Gastrocnemius medialis (tissue), 4 donors: ENCODE measurements at places on chromosomes 7 and 10.

- DNase-seq: no peak
These were observed 62.5 kb upstream of the LEP start for GRCh38 chr7:128178611-128179010.

DNA sequence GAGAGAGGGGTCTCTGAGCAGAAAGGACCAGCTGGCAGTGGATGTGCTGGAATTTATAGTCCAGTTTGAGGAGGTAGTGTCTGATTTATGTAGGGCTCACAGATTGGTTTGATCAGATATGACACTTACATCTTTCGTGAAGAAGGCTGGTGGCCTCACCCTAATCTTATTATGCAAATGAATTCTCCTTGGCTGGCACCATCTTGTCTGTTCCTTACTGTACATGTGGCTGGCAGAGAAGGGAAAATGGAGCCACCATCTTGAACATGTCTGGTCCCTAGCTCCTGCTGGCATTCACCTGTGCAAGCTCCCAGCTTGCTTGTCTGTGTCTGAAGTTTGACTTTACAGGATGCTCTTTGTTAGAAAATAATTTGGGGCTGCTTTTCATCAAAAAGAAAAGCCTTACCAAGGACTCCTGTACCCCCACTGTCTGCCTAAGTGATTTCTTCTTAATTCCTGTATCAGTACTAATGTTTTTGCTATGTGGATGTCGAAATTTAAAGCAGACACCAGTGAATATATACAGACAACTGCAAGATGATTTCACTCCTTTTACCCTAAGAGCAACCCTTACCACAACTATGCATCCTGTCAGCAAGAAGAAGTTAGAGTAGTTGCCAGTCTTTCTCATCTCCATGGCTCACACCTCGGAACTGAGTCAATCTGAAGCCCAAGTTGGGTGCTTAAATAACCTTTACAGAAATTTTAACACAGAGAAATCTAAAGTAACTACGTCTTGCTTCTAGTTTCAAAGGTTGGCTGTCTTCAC, 322.0 kb upstream of the SEMA3D start:
- DNase-seq: no peak

GRCh38 chr7:40723829-40724228, 589.0 kb downstream of the SUGCT start:
- DNase-seq: no peak

DNA sequence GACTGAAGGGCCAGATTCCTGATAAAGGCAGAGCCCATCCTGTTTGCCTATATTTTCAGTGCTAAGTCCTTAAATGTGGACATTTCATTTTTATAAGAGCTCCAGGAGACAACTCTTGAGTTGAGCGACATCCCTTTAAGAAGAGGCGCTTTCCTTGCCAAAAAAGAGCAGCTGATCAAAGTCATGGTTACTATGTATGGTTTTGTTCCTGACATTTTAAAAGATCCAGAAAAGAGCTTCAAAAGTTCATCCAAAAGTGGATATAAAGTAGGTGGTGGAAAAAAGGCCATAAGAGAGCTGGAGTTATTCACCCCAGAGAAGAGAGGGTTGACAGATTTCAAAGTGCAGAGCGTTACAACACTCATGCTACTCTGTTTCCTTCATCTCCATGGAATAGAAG, 36.7 kb downstream of the RHOBTB1 start:
- DNase-seq: no peak

- DNase-seq: no peak
These were observed 561.6 kb downstream of the TCERG1L start for GRCh38 chr10:130749911-130750310.

- DNase-seq: no peak
These were observed 581.4 kb downstream of the LRMDA start for GRCh38 chr10:76012716-76013327.

GRCh38 chr7:91953618-91954017, 13.0 kb downstream of the AKAP9 start:
- DNase-seq: no peak

DNA sequence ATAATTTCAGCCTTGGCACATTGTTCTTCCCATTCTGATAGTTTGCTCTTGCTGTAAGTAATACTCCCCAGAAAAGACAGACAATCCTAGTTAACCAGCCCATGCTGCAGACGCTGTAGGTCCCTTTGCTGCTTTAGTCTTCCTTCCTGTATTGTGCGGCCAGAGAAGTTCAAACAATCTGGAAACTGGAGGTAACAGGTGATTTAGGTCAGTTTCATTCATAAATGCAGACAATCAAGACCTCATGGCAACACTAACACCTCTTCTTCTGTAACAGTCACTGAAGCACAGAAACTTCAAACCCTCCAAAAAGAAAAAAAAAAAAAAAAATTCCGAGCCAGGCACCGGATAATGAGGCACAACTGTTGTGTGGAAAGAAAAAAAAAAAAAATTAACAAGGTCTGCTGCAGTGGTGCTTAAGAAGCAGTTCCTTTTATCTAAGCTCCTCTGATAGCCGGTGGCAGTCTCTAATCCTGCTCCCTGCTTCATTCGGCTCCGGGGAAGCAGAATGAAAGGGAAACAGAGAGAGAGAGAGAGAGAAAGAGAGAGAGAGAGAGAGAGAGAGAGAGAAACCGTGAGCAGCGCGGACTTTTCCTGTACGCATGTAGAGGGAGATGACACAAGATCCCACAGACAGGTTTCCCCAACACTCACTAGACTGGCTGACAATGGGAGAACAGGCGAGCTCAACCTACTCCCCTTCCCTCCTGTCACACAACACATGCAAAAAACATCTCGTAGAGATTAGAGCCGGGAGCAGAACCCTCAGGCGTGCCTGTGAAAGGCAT, at the start of gene SEMA3A:
Gene SEMA3A, minus strand, starts transcription at position 306 of the 788 bp plus-strand sequence. Its CDS starts 203 bp downstream, at position 103.
- peak; percentile 11 for DNase-seq

DNA sequence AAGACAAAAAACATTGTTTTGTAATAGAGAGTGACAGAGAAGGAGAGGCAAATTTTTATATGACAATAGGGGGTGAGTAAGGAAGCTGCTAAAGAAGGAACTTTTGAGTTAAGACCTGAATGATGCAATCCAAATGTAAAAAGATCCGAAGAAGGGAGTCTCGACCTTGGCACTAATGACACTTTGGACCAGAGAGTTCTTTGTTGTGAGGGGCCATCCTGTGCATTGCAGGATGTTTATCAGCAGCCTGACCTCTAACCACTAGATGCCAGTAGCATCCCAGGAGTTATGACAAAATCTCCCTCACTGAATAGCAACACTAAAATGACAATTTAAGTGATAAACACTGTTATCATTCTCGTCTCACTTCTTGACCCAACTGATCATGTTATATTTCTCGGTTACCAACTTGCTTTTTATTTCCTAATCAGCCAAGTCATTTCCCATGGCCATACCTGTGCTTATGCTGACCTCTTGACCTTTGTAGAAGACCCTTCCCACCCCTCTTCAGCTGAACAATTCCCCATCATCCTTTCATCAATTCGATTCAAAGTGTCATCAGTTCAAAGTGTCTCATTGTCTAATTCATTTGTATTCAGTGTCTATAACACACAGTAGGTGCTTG, 30.0 kb downstream of the DGKI start:
- DNase-seq: no peak

- no peak for DNase-seq
These were observed 274.9 kb upstream of the PLXDC2 start for GRCh38 chr10:19541299-19541698.

GRCh38 chr7:16061630-16062029, 359.7 kb downstream of the CRPPA start:
- no peak for DNase-seq

GRCh38 chr7:8380130-8380529, 53.3 kb upstream of the NXPH1 start:
- no peak for DNase-seq

- DNase-seq: no peak
These were observed 140.2 kb downstream of the CDK14 start for GRCh38 chr7:90736316-90736715.

DNA sequence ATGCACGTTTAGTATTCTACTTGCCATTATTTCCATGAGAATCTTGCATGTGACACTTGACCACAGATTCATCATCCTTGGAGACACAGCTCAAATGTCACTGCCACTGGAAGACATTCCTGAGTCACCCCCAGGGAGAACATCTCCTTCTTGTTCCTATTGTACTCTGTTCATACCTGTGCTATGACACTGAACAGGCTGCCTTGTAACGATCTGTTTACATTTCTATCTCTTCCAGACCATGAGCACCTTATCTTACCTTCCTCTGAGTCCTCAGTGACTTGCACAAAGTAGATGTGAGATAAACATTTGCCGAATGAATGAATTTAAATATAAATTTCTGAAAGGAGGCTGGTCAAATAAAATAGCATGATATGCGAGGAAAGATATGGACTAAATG, 331.9 kb upstream of the LRRN3 start:
- no peak for DNase-seq

DNA sequence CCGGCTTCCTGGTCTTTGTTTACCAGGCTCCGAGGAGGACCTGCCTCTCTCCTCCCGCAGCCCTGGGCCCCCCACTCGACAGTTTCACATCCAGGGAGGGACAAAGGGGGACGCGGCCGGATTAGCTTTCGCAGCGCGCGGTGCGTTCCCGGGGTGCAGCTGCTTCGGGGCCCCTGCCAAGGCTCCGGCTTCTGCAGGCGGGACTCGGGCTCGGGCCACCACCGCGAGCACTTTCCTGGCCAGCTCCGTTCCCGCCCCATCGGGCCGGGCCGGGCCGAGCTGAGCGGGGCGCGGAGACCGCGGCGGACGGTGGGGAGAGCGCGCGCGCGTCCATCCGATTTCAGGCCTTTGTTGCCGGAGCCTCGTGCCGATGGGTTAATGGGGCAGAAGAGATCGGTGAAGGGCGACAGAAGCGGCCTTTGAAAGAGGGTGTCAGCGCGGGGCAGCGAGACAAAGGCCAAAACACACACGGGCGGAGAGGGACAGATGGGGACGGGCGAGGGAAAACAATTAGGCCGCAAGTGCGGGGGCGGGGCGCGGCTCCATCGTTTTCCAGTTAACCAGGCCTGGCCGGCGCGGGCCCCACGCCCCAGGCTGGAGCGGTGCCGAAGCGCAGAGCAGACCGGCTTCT, 8.5 kb upstream of the UNCX start:
- no peak for DNase-seq

DNA sequence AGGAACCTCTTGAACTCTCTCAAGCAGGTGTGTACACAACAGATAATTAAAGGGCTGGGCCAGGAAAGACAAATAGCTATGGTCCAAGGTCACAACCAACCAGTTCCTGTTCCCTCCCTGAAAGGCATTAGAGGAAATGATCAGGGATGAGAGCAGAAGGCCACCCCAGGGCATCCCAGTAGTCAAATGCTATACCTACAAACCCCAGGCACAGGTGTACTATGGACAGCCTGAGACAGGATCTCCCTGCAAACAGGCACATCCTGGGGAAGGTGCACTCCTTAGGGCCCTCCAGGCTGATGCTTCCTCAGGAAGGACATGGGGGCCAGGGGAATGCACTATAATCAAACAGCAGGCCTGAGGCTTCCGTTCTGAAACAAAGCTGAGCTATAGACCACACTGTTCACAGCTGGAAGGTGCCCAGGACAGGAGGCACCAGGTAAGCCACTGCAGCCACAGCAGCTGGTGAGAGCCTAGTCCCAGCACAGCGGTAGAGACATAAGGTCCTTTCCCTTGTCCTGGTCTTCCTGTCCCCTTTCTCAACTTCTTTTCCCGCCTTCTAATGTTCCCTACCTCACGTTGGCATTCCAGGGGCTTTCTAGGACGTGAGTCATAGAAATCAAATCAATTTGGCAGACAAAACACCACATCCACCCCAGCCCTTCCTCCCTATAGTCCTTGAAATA, 13.3 kb downstream of the PARP12 start:
- no peak for DNase-seq

- no peak for DNase-seq
These were observed 75.4 kb upstream of the SLC13A1 start for GRCh38 chr7:123275036-123275753.

DNA sequence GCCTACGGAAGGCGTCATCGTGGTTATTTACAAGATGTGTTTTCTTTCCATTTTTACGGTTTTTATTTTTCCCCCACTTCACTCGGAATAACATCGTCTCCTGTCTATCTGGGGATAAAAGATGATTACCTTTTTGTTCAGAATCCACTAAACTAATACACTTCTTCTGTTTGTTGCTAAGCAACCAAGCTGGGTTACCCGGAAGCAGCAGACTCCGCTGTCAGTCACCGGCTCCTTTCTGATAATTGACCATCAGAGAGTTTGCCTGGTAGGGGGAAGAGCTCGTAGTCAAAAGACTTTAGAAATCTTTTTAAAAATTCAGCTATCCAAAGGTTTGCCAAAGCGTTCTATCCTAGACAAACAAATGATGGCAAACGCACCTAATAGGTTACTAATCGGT, 75.0 kb upstream of the SFMBT2 start:
- DNase-seq: no peak

GRCh38 chr7:141042222-141043193, 27.8 kb upstream of the MRPS33 start:
- no peak for DNase-seq

- no peak for DNase-seq
These were observed 216.8 kb downstream of the RPS24 start for GRCh38 chr10:78250313-78251015.

- no peak for DNase-seq
These were observed 189.9 kb upstream of the CXCL12 start for GRCh38 chr10:44574596-44575480.

GRCh38 chr7:26141077-26141476, 10.9 kb upstream of the NFE2L3 start:
- DNase-seq: no peak

GRCh38 chr10:112546474-112546873, 99.5 kb downstream of the VTI1A start:
- DNase-seq: no peak

- no peak for DNase-seq
These were observed 23.4 kb downstream of the ESYT2 start for GRCh38 chr7:158805937-158806336.

- DNase-seq: no peak
These were observed 54.6 kb upstream of the PITRM1 start for GRCh38 chr10:3226960-3227744.

GRCh38 chr10:61634746-61635145, 28.0 kb upstream of the CABCOCO1 start:
- no peak for DNase-seq

GRCh38 chr10:80690434-80690833, 152.7 kb downstream of the SH2D4B start:
- no peak for DNase-seq

- no peak for DNase-seq
These were observed 664.2 kb downstream of the NXPH1 start for GRCh38 chr7:9097565-9098060.

- no peak for DNase-seq
These were observed 2.2 kb downstream of the RAB18 start for GRCh38 chr10:27506280-27506679.

DNA sequence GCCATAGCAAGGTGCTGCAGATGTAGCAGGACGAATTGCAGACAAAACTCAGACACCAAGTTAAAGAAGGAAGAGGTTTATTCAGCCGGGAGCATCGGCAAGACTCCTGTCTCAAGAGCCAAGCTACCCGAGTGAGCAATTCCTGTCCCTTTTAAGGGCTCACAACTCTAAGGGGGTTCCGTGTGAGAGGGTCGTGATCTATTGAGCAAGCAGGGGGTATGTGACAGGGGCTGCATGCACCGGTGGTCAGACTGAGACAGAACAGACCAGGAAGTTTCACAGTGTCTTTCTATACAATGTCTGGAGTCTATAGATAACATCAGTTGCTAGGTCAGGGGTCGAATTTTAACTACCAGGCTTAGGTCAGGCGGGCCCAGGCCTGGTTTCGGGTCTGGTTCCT, 222.0 kb upstream of the C7orf33 start:
- no peak for DNase-seq
